ENCODE measurements at places on chromosomes 16 and 17.

- DNase-seq: no peak
These were observed 18.8 kb upstream of the RBL2 start for GRCh38 chr16:53415504-53415903.

DNA sequence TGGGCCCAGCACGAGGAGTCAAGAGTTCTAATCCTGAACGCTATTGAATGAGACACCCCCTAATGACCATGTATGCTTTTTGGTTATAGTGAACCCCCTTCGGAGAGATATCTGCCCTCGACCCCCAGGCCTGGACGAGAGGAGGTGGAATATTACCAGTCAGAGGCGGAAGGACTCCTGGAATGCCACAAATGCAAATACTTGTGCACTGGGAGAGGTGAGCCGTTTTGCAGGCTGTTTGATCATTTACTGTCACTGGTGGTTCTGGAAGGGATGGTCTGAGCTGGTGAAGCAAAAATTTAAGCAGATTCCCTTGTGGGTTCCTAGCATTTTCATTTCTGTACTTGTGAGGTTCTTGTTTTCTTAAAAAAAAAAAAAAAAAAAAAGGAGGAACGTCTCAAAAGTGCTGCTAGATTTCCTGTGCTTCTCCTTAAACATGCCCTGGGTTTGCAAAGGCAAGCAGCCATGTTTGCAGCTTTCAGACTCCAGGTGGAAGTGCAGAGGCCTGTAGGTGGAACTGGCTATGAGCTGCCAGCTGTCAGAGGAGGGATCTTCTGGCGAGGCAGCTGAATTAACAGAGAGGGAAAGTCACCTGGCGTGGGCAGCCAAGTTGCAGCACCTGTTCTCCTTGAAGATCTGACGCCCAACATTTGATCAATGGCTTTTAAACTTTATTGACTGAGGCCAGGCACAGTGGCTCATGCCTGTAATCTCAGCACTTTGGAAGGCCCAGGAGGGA lies 3.5 kb downstream of the MARVELD3 start:
- DNase-seq: no peak

- no peak for DNase-seq
These were observed at the start of gene LPCAT2 for GRCh38 chr16:55508941-55509931. LPCAT2 (plus strand) TSS chr16:55509072; CDS start chr16:55509182, 110 bp downstream.

GRCh38 chr17:68459037-68459639 lies 1.8 kb upstream of the WIPI1 start:
- DNase-seq: no peak

DNA sequence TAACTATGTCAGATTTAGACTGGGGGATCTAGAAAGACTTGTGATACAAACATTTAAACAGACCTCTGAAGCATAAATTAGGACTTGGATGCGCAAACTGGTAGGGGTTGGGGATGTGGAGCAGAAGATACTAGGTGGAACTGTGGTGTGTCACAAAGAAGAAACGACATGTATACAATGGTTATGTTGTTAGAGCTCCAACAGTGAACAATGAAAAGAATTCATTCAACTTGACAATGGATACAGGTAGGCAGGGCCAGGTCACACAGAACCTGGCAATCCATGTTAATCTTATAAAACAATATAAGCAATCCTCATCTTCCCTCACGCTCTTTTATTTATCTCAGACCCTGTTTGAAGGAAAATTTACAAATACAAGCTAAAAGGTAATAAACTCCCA lies 102.0 kb downstream of the CDC27 start:
- no peak for DNase-seq

- no peak for DNase-seq
These were observed at the start of gene G6PC1 for GRCh38 chr17:42900460-42901331. G6PC1 (plus strand) TSS chr17:42900799; CDS start chr17:42900877, 78 bp downstream.

DNA sequence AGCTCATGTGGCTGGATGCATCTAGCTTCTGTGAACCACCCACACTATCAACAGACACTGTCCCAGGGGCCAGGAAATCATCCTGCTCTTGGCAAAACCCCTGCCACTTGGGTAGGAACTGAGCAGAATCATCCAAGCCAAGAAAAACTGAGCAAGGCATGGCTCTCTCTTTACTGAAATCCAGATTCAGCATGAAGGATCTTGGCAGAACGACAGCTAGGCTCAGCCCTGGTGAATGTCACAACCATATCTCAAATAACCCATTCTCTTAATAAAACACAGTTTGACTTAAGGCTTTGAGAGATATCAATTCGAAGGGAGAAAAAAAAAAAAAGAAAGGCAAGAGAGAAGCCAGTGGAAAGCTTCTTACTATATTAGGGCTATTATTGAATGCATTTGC lies 72.2 kb downstream of the MAF start:
- no peak for DNase-seq

GRCh38 chr17:41329279-41329948 lies 13.9 kb upstream of the KRTAP17-1 start:
- no peak for DNase-seq

DNA sequence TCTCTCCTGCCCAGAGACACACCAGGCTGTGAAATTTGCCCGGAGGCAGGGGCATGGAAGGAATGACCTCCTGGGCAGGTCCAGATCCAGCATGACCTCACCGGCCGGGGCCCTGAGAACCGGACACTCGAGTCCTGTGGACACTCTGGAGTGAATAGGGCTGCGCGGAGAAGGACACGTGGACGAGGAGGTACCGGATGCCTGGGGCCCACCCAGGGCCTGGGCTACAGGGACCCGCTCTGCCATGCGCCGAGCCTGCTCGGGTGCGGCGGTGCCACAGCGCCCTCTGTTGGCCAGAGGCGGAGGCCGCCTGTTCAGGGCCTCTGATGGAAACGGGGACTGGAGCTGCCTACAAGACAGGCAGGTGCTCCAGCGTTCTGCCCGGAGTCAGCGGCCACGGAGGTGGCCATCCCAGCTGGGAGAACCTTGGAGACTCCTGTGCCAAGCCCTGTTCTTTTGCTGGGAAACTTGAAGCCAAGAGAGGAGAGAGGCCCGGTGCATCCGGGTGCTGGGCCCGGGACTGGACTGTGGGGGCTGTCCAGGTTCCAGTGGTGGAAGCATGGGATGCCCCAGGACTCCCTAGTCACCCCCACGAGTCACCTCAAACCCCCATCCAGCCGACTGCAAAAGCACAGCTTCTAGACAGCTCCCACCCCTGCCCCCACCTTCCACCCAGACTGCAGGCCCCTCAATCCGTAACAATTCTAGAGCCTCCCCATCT lies 19.3 kb upstream of the NXPH3 start:
- DNase-seq: peak; percentile 73

- no peak for DNase-seq
These were observed 101.7 kb downstream of the VAT1L start for GRCh38 chr16:77890075-77890474.

DNA sequence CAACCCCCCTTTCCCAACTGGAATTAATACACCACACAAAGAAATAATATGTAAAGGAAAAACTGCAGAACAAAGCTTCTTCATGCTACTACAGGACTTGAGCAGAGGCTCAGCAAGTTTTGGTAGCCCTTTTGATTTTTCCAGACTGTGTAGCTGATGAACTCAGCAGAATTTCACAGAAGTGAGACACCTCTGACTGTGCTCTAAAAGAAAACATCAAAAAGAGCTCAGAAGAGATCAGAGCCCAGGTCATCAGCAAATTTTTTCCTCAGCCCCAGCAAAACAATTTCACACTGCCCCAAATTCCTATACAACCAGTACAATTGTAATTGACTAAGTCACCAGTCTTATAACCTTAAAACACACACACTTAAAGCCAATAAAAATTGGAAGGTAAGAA lies 38.0 kb downstream of the TTC19 start:
- DNase-seq: no peak

GRCh38 chr17:28500712-28501379 lies 5.3 kb upstream of the FOXN1 start:
- no peak for DNase-seq

DNA sequence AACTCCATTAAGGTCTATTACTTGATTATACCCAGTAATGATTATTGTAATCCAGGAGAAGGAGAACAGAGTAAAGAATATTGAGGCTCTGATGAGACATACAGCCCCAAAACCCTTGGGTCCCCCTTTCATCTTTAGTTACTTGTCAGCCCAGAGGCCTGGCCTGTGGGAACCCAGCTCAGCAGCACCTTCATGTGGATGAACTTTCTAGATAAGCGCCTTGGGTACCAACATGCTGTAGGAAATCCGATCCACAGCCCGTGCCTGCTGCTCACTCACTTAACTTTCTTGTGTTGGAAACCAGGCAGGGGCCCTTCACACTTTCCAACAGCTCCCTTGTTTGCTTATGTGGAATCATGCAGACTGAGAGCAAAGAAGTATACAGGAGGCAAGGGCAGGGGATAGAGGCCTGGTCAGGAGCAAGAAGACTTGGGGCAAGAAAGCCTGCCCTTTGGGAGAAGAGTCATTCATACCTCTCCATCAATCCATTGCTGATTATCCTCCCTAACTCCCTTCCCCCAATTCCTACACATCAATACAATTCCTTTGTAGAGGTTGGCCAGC lies 64.0 kb upstream of the SOX9 start:
- DNase-seq: no peak

DNA sequence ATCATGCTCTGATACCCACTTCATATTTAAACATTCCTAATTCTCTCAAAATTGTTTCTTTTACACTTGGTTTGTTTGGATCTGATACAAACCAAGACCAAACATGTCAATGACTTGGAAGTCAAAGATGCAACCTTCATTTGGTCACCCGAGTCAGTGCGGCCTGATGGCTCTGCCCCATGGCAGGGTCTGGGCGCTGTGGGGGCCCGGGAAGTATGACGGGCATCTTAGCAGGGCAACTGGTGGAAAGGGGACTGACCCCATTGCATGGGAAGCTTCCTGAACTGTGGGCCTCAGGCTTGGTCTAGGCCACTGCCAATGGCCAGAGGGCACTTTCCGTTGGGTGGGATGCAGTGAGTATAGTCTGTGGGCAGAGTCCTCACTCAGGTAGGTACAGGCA lies 178.0 kb downstream of the KATNIP start:
- DNase-seq: no peak

DNA sequence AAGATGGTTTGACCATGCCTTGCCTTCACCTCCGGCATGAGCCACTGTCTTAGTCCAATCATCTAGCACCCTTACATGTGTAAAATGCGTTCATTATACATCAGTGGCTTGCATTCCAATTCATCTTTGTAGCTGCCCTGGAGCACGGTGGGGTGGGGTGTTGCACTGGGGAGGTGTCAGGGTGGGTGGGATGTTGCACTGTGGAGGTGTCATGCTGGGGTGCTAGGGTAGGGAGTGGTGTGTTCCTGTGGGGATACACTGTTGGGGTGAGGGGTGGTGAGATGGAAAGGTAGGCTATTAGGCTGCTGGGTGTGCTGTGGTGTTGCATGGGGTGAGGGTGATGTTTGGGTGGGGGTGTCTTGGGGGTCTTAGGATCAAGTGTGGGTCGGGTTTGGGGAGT lies 47.0 kb downstream of the NLRC5 start:
- DNase-seq: no peak

- no peak for DNase-seq
These were observed 1.1 kb downstream of the TANC2 start for GRCh38 chr17:62967205-62967529.

GRCh38 chr17:19533718-19534561 lies at the start of gene SLC47A1:
SLC47A1 (plus strand) TSS chr17:19533854; CDS start chr17:19533940, 86 bp downstream.
- DNase-seq: no peak

- DNase-seq: no peak
These were observed 28.5 kb downstream of the IQCK start for GRCh38 chr16:19746561-19746960.

- DNase-seq: no peak
These were observed 19.6 kb downstream of the MPP3 start for GRCh38 chr17:43813386-43813785.

DNA sequence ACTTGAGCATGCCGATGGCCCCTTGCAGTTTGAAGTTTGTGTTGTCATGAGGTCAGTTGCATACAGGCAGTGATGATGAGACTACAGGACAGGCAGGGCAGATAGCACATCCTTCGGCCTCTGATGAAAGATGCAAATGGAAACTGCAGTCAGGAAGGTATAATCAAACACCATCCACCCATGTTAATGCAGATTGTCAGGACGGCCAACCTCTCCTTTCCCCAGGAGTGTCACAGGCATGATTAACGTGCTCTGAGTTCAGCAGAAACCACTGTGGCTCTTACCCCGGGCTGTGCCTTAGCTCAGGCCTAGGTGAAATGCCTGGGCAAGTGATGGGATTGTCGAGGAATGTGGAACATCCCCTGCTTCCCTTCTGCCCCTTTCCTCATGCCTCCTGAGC lies 893.5 kb upstream of the RBFOX1 start:
- no peak for DNase-seq

DNA sequence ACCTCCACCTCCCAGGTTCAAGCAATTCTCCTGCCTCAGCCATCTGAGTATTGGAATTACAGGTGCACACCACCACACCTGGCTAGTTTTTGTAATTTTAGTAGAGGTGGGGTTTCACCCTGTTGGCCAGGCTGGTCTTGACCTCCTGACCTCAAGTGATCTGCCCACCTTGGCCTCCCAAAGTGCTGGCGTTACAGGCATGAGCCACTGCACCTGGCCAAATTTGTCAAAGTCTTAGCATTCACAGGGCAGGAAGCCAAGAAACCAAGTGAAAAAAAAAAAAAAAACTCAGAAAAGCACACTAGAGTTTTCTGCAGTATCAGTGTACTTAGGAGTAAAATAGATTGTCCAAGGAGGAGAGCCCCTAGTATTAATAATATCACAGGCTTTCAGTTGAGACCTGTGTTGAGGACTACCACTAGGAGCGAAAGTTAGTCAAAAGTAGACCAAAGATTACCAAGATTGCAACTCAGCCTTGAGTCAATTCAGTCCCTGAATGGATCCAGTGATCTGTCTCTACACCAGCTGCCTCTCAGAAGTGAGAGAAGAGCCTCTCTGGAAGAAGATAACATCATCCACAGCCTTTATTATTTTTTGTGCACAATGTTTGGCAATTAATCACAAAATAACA lies 159.7 kb downstream of the CEP112 start:
- DNase-seq: no peak

- no peak for DNase-seq
These were observed 112.6 kb upstream of the CACNG5 start for GRCh38 chr17:66722341-66722740.

DNA sequence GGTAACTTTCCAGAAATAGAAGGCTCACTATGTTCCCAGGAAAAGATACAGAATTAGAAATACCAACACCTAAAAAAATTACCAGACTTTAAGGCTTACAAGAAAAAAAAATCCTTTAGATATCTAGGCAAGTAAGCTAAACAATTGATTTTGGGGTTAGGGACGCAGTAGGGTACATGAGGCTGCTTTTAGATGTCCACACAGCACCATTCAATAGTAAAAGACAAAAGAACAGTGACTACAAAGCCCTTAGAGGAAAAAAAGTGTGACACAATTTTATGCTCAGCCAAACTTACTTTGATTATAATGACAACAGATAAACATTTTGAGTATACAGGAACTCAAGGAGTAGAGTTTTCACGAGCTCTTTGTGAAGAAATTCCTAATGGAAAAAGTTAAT lies 29.9 kb downstream of the METTL16 start:
- DNase-seq: no peak

GRCh38 chr16:89765292-89765830 lies 44.0 kb downstream of the ZNF276 start:
- DNase-seq: no peak

DNA sequence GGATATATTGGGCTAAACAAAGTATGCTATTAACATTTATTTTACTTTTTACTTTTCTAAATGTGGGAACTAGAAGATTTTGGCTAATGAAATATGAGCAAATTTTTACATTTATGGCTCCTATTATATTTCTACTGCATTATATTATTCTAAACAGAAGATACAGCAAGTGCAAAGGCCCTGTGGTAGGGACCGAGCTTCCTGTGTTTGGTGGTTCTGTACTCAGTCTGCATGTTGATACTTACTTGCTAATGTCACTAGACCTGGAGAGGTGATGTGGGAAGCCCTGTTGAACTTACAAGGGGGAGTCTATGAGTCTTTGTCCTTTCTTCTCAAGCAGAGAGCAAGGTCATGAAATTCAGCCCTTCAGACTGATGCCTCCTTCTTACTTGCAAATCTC lies 10.0 kb upstream of the IRX3 start:
- no peak for DNase-seq

Measured in central memory CD4-positive, alpha-beta T cell (primary cell).